ENCODE measurements at places on chromosomes 6 and 20.

- DNase-seq: no peak
These were observed 77.8 kb downstream of the ZFAND3 start for GRCh38 chr6:37897321-37897720.

DNA sequence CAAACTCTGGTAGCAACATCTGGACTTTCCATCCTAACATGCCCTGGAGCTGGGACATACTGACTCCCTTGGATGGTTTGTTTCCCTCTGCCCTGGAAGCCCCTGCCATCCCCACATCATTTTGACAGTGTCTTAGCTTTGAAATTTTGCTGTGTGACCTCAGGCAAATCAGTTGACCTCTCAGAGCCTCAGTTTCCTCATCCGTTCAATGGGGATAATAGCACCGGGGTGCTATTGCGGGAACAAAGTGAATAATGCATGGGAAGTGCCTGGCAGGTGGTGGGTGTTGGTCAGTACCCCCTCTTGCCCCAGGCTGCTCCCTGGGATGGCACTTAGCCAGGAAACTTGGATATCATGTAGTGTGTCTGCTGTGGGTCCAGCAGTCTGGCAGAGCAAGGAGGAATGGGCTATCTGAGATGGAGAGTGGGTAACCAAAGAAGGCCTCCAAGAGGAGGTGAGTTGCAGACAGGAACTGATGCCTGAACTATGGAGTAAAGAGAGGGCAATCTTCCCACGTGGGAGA lies 88.6 kb downstream of the MRPL14 start:
- no peak for DNase-seq

- no peak for DNase-seq
These were observed 65.9 kb downstream of the FAM184A start for GRCh38 chr6:119012521-119012920.

DNA sequence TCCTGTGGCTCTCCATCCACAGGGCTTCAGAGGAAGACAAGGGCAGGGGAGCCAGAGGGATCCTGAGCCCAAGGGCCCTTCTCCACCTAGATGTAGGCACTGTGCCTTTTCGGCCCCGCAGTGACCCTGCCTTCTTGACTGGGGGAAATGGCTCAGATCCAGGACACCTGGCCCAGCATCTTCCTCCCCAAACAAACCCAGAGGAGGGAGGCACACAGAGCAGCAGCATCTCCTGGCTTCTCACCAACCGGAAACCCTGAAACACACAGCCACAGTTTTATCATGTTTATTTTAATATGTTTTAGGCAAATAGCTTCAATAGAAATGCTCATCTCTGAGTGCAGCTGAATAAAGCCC lies 84.5 kb upstream of the LRFN2 start:
- no peak for DNase-seq

- DNase-seq: no peak
These were observed 141.6 kb upstream of the DTNBP1 start for GRCh38 chr6:15804164-15805154.

DNA sequence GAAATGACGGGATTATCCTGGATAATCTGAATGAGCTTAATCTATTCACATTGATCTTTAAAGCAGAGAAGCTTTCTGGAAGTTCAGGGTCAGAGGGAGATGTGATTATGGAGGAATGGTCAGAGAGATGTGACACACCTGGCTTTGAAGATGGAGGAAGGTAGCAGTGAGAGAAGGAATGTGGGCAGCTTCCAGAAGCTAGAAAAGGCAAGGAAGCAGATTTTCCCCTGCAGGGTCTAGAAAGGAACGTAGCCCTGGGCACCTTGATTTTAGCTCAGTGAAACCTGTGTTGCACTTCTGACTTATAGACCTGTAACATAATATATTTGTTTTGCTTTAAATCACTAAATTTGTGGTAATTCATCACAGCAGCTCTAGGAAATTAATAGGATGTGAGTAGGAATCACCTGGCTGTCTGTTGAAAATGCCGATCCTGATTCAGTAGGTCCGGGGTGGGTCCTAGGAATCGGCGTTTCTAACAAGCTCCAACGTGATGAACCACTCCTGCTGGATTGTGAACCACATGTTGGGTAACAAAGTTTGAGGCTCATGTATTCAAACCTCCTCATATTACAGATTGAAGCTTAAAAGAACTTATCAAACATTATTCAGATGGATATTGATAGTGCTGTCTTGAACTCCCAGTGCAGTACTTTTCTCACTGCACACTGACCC lies 157.0 kb downstream of the GJA1 start:
- DNase-seq: no peak

DNA sequence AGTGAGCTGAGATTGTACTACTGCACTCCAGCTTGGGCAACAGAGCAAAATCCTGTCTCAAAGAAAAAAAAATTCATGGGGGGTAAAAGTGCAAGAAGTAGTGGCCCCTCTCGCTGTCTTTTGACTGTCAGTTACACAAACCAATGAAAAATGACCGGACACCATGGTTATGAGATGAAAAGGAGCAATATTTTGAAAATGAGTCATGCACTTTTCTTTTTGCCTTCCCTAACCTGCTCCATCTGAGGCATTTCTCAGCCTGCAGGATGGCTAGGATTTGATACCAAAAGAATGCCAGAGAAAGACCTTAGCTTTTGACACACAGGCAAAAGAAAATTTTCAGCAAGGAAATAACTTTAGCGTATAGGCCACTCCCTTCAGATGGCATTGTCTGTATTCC lies 181.7 kb upstream of the ARID1B start:
- no peak for DNase-seq

DNA sequence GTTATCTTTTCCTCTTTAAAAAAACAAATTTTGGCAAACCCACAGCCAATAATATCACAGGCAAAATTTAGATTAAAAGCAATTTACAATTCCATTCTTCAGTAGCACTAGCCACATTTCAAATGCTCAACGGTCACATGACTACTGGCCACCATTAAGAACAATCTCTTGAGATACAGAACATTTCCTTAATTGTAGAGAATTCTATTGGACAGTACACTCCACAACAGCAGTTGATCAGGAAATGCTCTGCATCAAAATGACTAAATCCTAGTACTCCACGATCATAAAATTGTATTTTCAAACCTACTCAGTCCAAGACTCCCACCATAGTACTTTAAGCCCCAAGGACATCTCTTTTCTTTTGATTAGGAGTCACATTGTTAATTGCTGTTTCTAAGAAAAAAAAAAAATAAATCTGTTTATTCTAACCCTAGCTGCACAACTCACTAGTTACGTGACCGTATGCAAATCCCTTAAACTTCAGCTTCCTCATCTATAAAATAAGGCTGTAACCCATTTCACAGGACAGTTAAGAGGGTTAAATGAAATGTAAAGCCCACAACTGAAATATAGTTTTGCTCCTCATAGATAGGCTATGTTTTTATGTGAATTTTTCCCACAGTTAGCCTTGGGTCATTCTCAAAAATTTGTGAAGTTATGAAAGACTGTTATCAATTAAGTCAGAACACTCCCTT lies 9.8 kb downstream of the C6orf62 start:
- no peak for DNase-seq

- no peak for DNase-seq
These were observed 742.0 kb upstream of the POU3F2 start for GRCh38 chr6:98092331-98092730.

GRCh38 chr6:45555981-45556771 lies 178.4 kb upstream of the SUPT3H start:
- no peak for DNase-seq

DNA sequence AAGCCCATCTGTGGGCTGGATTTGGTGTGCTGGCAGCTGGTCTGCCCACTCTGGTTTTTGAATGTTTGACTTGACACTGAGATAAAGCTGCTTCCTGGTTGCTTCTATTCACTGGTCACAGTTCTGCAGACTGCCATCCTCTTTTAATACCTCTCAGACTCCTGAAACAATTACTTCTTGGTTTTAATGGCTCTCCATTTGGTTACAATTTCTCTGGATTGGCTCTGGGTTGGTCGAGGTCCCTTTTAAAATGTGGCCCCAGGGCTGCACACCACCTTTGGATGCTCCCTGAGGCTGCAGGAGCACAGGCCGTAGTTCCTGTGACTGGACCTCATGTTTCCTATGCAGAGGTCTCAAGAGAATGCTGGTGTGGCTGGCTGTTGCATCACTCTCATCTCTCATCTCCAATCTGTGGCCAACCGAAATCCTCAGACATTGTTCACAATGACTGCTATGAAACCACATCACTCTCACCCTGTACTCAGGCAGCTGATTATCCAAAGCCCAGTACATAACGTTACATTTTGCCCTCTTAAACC lies 98.5 kb downstream of the INSM1 start:
- no peak for DNase-seq

DNA sequence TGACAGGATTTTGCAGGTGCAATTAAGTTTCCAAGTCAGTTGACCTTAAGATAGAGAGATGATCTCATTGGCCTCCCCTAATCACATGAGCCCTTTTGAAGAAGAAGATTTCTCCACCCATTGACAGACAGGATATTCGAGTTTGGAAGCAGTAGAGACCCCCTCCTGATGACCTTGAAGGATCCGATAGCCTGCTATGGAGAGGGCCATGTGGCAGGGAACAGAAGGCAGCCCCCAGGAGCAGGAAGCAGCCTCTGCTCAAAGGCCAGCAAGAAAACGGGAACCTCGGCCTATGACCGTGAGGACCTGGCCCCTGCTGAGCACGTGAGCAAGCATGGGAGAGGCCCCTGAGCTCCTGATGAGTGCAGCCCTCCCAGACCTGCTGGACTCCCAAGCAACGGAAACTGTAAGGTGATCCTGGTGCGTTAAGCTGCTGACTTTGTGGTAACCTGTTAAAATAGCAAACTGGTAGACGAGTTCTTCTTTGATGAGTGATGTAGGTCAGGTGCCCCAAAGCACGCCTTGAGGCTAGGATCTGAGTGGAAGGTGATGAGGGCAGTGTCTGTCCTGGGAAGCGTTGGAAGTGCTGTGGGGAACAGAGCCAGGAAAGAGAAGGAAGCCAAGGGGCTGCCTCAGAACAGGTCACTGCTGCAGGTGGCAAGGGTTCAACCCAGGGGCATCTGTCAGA lies 18.5 kb upstream of the TUBB2A start:
- DNase-seq: no peak

DNA sequence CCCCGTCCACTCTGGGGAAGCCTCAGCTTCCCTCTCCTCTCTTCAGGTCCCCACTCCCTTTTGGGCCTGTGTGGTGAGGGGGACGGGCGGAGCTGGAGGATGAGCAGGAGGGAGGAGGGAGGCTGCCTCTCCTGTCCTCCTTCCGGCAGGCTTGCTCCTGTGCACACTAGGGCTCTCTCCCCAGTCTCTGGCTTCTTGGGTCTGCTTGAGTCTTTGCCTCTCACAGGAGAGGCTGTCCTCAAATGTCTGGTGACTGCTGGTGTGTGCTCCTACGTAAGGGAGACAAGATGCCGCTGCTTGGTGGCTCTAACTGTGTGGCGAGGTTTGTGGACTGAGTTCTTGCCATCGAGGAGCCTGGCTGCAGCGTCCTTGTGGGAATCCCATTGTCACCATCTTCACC lies 8.8 kb upstream of the SMOC2 start:
- DNase-seq: no peak

GRCh38 chr20:32447136-32448027 lies 89.3 kb downstream of the ASXL1 start:
- no peak for DNase-seq

DNA sequence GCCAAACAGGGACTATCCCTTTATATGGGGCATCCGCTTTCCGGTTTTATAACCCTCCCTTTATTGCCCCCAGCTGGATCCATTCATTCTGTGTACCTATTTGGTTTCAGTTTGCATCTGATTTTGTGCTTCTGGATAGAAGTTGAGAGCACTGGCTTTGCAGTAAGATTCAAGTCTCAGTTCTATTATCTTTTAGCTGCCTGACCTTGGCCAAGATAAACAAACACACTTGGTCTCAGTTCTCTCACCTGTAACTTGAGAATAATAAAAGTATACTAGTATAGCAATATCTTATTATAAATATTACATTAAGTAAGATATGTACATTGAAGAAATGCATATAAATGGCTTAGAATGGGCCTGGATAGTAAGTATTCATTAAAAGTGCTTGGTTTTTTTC lies 182.4 kb upstream of the TSHZ2 start:
- DNase-seq: no peak

DNA sequence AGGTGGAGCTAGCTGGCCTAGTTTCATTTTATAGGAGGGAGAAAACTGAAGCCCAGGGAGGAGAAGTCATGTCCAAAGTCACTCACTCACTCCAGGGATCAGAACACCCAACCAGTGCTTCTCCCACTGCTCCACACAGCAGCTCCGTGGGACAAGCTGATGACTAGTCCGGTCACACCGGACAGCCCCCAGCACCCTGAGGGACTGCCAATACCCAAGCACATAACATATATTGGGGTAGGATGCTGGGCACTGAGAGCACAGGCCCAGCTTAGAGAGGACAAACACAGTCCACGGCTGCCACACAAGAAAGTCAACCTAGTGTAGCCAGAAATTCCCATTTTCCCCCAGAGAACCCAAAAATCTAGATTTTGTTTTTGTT lies 5.7 kb downstream of the RRBP1 start:
- no peak for DNase-seq

DNA sequence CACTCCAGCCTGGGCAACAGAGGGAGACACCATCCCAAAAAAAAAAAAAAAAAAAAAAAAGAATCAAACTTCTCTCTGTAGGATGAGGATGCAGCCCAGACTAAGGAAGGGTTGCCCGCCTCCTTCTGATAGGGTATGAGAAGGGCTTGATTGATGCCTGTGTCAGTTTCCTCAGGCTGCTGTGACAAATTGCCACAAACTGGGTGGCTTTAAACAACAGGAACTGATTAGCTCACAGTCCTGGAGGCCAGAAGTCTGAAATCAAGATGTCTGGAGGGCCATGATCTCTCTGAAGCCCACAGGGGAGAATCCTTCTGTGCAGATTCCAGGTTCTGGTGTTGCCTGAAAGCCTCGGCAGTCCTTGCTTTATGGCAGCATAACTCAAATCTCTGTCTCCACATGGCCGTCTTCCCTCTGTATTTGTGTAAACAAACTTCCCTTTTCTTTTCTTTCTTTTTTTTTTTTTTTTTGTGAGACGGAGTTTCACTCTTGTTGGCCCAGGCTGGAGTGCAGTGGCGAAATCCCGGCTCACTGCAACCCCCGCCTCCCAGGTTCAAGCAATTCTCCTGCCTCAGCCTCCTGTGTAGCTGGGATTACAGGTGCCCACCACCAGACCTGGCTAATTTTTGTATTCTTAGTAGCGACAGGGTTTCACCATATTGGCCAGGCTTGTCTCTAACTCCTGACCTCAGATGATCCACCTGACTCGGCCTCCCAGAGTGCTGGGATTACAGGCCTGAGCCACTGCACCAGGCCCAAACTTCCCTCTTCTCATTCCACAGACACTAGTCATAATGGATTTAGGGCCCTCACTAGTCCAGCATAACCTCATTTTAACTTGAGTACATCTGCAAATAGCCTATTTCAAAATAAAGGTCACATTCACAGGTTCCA lies 11.2 kb upstream of the CDK19 start:
- DNase-seq: no peak
